ENCODE measurements at places on chromosomes 7 and 10.

- DNase-seq, result no peak
These were observed 603 bp upstream of the HECW1 start for GRCh38 chr7:43111630-43112458.

DNA sequence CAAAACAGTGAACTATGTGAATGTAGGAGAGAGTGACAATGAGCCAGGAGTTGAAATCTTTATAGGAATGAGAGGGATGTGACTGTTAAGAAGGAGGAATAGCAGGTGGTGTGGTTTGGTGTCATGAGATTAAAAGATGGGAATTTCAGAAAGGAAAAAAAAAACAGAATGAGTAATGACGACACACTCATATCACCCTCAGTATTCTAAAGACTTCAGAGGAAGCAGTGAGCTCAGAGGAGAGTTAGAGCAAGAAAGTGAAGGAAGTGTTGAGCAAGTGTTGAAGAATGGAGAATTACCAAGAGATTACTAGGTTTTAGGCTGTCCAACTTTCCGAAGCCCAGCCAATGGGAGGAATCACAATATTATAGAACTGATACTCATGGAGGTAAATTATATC is 220.5 kb upstream of the HGF start:
- no peak for DNase-seq

DNA sequence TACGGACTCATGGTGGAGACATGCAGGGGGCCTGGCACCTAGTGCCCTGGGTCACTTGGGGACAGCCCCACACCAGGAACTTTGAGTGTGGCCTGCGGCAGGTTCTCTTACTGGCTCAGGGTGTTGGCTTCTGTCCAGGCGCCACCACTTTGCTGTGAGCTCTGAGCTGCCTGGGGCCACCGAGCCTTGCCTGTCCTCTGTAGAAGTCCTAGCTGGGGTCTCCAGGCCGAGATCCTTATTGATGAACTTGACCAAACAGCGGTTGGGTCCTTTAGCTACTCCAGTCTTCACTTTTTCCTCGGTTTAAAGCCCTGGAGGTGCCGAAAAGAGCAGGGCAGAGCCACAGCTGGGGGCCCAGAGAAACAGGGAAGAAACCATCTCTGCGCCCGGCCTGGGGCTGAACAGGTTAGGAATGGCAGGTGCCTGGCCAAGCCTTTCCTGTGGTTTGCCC is 41.3 kb downstream of the ZNF467 start:
- no peak for DNase-seq

GRCh38 chr10:60652628-60653027 is 125.7 kb upstream of the CDK1 start:
- no peak for DNase-seq

- no peak for DNase-seq
These were observed 45.7 kb downstream of the ORC5 start for GRCh38 chr7:104162081-104162480.
